ENCODE measurements at places on chromosomes 4 and X. TPM values are rescaled to one million over a fixed set of nuclear protein-coding genes. Genes with fewer than 3 reads are reported as not detected.
A peak's percentile ranks its signal among the peaks of the same experiment; 100 is the strongest.

DNA sequence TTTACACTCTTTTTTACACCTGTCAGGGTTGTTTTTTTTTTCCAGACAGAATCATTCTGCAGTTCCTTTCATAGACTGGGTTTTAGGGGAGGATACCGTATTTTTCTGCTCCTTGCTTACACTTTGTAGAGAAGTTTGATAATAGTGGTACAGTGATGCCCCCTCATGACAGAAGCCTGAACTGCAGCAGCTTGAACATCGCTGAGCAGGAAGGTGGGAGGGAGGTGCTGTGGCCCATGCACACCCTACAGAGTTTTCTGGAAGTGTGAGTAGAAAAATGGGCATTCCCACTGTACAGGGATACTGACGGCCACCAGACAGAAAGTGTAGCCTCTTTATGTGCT, 54.5 kb downstream of the RAB40A start:
- DNase-seq: peak; percentile 82

DNA sequence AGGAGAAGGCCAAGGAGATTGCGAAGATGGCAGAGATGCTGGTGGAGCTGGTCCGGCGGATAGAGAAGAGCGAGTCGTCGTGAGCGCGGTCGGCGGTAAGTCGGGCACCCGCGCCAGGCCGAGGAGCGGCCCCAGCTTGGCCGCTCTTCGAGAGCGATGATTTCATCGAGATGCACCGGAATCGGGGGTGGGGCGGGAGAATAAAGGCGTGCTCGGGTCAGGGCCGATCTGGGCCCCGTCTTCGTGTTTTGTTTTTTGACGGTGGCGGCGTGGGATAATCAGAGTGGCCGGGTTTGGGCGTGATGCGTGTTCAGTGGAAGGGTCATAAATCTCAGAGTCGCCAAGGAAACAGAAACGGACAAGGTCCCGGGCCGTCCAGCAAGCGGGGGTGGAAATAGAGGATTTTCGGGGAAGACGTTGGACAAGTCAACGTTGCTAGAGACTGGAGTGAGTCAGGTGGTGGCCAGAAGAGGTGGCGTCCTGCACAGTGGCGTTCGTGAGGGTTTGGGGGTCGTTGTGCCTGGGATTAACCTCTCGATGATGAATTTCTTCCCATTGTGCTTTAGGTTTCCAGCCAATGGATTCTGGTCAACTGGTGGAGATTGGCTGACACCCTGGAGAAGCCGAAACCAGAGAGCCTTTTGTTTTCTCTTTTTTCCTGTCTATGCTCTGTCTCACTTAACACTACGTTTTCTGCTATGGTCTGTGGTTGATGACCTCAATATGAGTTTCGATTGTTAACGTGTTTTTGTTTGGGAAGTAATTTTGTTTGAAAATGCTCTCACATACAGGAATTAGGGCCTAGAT, 882 bp downstream of the MRFAP1 start:
- DNase-seq: peak; percentile 57

CXorf65 gene
- 12.7 TPM for total RNA-seq

- no peak for DNase-seq
Observed at GRCh38 chrX:132948648-132949260, 9.7 kb downstream of the HS6ST2 start.

LRIT3 gene
- total RNA-seq: 0.16 TPM

DNA sequence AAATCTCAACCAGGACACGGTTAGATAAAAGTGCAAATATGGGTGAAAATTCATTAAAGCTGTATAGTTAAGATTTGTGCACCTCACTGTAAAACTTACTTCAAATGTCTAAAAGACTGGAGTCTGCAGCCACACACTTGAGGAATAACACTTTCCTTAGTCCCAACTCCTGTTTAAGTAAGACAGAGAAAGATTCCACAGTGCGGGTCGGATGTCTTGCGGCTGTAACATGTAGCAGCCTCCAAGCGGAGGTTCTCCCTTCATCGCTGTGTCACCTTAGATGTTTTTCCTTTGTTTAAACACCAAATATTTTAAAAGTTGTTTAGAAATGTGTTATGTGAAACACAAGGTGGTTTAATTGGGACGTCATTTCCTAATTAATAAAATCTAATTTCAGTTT, 905 bp upstream of the MAEA start:
- no peak for DNase-seq

GRCh38 chrX:48491809-48492208, 15.8 kb downstream of the FTSJ1 start:
- DNase-seq: no peak

DNA sequence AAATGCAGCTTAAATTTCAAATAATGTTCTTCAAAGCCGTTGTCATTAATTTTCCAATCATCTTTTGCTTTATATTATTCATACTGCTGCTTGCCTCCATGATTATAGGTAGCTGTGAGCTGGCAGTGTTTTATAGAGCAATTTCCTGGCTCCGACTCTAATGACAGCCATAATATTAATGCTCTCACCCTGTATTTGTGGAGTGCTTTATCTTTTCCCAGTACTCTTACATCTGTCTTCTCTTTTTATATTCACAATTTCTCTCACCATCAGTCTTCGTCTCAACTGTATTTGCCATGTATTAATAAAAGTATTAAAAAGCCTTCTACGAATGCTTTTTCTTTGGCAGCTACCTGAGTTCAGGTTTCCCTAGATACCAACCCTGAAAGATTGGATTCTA, 21.0 kb downstream of the ATXN3L start:
- no peak for DNase-seq

EDA gene
- total RNA-seq: 0.53 TPM

DNA sequence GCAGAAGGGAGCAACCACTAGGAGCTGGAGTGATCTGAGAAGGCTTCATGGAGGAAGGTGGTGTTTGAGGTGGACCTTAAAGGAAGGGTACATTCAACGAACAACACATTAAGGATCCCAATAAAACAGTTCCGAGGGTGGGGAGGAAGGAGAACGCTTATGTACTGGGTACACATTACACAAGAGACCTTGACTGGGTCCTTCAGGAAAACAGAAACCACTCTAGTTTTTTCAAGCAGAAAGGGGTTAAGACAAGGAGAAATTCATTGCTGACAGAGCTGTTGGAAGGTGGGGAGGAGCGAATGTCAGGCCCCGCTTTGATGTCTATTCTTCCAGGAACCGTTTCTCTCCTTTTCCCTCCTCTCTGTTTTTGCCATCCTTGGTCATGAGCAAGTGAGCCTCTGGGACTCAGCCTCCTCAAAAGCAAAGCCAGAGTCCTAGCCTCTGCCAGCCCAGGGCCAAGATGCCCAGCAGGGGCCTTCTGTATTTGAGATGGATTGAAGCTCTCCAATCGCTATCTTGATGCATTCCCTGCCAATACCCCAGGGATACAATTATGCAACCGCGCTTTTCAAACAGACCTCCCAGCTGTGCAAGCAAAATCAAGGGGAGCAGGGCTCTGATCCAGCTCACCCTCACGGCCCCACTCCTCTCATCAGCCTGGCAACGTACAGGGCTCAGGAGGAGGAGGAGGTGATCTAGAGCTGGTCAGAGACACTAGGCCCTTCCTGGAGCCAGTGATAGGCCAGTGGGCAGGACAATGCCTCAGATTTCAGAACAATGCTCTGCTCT, 48.4 kb downstream of the ZBTB49 start:
- DNase-seq: no peak

- no peak for DNase-seq
Observed at GRCh38 chr4:177737387-177737940, 295.2 kb upstream of the AGA start.

GRCh38 chrX:15398874-15399273, 14.7 kb upstream of the VEGFD start:
- DNase-seq: no peak

- DNase-seq: no peak
Observed at GRCh38 chr4:158793021-158793420, 24.2 kb downstream of the FNIP2 start.

GRCh38 chrX:153981771-153982533, 9.4 kb downstream of the TMEM187 start:
- DNase-seq: peak; percentile 77

PDE6B gene
- total RNA-seq: 16.1 TPM

SASH3 gene
- total RNA-seq: 303 TPM

YY2 gene
- 1.5 TPM for total RNA-seq

TEX13D gene
- total RNA-seq: not detected

GRCh38 chr4:78923464-78924312, 15.6 kb downstream of the PAQR3 start:
- DNase-seq: no peak

- DNase-seq: no peak
Observed at GRCh38 chrX:20623448-20623847, 356.7 kb upstream of the RPS6KA3 start.

GRCh38 chrX:110156167-110156754, 153.3 kb downstream of the TMEM164 start:
- no peak for DNase-seq

USP17L17 gene
- total RNA-seq: not detected

- DNase-seq: no peak
Observed at GRCh38 chr4:65023081-65023480, 613.8 kb upstream of the TECRL start.

GRCh38 chr4:100913685-100914084, 395.9 kb upstream of the EMCN start:
- DNase-seq: no peak

- DNase-seq: peak; percentile 20
Observed at GRCh38 chrX:84729809-84730208, 227.6 kb upstream of the HDX start.

DNA sequence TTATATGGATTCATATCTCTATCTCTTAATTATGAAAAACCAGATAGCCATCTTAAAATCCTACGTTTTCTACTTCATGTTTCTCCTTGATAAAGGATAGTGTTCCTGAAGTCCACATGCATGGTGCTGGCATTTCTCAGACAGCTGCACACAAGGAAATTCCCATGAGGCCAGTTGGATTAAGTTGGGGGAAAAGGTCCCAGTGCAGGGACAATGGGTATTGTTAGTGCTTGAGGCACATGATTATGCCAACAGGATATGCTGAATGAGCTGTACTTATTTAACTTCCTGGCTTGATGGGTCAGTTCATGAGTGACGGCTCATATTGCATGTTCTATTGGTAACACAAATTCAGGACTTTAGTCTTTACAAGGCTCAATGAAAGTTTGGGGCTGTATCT, 913.9 kb upstream of the NDST4 start:
- no peak for DNase-seq

KDR gene
- not detected for total RNA-seq

DNA sequence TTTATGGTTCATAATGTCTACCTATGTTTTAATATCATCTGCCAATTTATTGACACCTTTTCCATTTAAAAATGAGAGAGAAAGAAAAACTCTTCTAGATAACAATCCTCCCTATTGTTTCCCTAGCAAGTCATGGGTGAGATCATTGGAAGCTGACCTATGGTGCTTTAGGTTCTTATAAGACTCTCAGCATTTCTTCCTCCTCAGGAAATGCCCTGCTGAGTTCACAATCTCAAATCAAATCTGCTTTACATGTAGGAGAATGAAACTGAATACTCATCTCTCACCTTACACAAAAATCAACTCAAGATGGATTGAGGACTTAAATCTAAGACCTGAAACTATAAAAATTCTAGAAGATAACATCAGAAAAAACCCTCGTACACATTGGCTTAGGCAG, 267.4 kb downstream of the RAPGEF2 start:
- no peak for DNase-seq

DNA sequence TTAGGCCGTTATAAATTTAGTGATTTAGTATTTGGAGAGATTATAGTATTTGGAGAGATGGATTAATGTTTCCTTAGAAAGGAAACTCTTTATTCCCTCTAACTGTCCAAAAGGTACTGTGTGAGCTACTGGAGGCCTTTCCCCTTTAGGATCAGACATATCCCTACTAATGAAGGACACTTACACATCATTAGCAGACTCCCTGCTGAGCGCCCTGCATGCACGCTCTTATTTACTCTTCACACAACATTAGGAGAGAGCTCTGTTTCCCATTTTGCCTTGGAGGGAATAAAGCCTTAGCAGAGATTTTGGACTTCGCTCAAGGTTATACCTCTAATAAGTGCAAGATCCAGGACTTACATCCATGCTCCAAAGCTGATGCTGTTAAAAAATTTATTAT, 17.8 kb upstream of the STOX2 start:
- no peak for DNase-seq

DNA sequence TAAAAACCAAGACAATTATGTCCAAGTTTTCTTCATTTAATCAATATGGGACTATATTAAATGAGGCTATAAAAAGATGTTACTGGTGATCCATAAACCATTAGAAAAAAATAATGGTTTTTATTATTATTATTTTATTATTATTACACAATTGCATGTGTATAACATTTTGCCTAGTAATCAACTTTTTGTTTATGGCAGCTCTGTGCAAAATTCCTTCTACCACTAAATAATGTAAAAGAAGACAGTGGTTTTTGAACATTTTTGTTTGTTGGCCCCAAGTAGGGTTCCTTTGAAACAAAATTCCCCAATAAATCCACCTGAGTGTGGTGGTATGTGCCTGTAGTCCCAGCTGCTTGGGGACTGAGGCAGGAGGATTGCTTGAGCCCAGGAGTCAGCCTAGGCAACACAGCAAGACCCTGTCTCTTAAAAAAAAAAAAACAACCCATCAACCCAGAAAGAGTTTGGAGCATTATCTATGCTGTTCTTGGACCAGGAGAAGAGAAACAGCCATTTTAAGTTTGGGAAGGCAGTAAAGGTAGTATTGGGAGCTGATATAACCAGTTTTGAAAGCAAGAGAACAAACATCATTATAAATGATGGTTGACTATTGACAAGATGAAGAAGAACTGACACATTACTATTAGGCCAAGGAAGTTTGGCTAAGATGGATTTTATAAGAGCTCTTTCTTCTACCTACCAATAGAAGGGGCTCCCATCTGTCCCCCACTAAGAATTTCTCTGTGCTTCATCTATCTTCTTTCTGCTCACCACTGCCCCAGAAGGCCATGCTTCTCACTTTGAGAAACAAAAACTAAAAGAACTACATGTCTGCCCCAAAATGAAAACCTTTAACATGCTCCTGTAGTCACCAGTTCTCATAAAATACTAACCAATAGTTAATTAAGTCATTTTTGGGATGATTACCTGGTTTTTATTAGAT, 2.2 kb downstream of the TMEM156 start:
- peak; percentile 48 for DNase-seq

- no peak for DNase-seq
Observed at GRCh38 chrX:101691835-101692234, 32.2 kb upstream of the ARMCX2 start.

GRCh38 chr4:29900336-29900735, 819.8 kb upstream of the PCDH7 start:
- DNase-seq: no peak

Data from activated CD8-positive, alpha-beta T cell treated with anti-CD3 and anti-CD28 coated beads, Interleukin-2, amount 10 ng/mL, durations not matched to agents 7 days and 5 days (primary cell).